Stimulated activated CD8-positive, alpha-beta memory T cell treated with anti-CD3 and anti-CD28 coated beads, Interleukin-12 subunit alpha, Interleukin-12 subunit beta, amount 100 ng/mL, for 4 hours (primary cell): ENCODE measurements at places on chromosomes 7 and 10.

- no peak for DNase-seq
These were observed 164.9 kb downstream of the DGKI start for GRCh38 chr7:137681657-137682562.

- DNase-seq, result no peak
These were observed 115.4 kb downstream of the NT5C2 start for GRCh38 chr10:103077491-103078308.

DNA sequence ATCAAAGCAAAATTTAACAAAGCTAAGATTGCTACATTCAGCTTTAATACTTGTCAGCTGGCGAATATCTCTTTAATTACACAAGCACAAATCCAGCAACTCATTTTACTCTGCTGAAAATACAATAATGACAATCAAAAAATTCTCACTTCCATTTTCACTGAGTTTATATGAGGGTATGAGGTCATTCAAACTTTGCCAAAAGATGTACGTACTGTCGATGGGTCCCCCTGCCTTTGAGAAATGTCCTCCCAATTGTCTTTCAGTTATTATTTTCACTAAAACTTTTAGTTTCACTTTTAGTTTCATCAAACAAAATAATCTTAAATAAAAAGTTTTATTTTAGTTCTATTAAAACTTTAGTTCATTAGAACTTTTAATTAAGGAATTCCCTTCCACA is 159.5 kb upstream of the WDR11 start:
- no peak for DNase-seq

DNA sequence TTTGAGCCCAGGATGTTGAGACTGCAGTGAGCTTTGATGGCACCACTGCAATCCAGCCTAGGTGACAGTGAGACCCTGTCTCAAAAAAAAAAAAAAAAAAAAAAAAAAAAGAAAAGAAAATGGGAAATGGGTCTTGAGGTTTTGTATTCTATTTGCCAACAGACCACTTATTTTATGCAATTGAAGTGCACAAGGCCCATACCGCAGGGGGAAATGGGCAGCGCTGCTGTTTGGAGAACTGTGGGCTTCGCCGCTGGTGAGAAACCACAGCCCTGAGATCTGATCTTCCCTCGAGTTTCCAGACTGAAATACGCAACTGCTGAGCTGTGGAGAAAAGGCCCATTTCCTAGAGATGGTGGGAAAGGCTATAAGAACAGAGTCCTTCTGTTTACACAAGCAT is 512.0 kb downstream of the TCERG1L start:
- DNase-seq, result no peak

- no peak for DNase-seq
These were observed 64.5 kb downstream of the RAMP3 start for GRCh38 chr7:45221896-45222604.

DNA sequence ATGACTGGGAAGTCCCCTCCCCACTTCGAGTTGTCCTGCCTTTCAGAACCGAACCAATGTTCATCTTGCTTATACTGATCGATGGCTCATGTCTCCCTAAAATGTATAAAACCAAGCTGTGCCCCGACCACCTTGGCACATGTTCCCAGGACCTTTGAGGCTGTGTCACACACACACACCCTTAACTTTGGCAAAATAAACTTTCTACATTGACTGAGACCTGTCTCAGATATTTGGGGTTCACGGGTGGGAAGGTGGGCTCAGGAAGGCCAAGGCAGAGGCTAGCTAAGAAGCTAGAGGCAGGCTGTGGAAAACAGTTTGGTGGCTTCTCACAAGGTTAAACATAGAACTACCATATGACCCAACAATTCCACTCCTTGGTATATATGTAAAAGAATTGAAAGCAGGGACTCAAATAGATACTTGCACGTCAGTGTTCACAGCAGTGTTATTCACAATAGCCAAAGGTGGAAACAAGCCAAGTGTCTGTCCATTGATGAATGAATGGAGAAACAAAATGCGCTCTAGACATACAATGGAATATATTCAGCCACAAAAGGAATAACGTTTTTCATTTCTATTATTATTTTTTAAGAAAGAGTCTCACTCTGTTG is 15.4 kb downstream of the PRF1 start:
- DNase-seq, result no peak
